ENCODE measurements at places on chromosomes 6 and 20.

DNA sequence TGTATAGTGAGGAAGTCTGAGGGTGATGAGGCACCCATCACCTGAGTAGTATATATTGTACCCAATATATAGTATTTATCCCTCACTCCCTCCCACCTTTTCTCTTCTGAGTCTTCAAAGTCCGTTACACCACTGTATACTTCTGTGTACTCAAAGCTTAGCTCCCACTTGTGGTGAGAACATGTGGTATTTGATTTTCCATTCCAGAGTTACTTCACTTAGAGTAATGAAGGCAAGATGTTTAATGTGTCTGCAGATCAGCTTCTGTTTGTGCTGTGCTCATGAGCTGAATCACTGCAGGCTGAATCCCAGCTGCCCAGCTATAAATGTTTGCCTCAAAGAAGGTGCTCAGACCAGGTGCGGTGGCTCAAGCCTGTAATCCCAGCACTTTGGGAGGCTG, 139.3 kb upstream of the FOXA2 start:
- peak; percentile 47 for DNase-seq

- no peak for DNase-seq
Observed at GRCh38 chr6:136945711-136946121, 23.6 kb downstream of the SLC35D3 start.

DNA sequence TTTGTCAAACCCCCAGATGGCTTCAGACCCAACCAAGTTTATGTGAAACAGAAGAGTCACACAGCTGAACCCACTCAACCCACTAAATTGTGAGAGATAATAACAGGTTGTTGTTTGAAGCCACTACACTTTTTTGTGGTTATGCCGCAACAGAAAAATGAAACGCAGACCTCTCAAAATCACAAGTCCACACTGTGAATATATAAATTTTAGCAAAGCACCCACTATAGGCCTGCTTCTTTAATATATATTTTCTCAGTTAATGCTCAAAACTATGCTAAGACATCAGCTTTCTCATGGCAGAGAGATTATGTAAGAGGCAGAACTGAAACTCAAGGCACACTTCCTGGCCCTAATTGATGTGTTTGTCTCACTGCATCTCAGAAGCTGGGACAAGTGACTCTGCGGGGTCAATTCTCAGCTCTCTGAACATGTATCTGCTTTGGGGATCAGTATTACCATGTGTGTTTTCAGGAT, 27.7 kb downstream of the MAP3K5 start:
- DNase-seq, result no peak

- peak; percentile 41 for DNase-seq
Observed at GRCh38 chr20:34473262-34473883, 42.8 kb upstream of the DYNLRB1 start.

GRCh38 chr20:12180107-12180661, 262.5 kb downstream of the BTBD3 start:
- DNase-seq, result no peak

GRCh38 chr6:134328792-134329191, 10.9 kb upstream of the SGK1 start:
- DNase-seq, result no peak

DNA sequence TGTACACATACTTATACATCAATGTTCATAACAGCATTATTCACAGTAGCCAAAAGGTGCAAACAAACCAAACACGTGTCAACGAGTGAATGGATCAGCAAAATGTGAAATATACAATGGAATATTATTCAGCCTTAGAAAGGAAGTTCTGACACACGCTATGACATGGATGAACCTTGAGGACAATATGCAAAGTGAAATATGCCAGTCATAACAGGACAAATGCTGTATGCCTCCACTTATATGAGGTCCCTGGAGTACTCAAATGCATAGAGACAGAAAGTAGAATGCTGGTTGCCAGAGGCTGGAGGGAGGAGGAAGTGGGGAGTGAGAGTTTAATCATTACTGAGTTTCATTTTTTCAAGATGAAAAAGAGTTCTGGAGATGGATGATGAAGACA, 37.8 kb upstream of the IGF2R start:
- DNase-seq, result no peak

GRCh38 chr6:72724545-72724944, 102.7 kb downstream of the KCNQ5 start:
- DNase-seq, result peak; percentile 24

DNA sequence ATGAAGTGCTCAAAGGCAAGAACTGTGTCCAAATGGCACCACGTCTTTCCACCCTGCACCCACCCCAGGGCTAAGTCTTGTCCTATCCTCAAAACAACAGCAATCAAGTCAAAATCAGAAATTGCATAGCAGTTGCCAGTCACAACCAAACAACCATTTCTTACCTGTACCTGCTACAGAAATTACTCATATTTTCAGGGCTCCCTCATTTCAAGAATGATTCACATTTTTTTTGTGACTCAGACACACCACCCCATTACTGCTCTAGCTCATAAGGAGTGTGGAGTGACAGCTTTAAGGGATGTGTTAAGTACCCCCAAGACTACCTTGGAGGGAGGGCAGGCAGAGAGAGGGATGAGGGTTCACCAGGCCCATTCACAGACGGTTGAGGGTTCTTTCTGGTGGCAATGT, 111.7 kb downstream of the TRERF1 start:
- peak; percentile 17 for DNase-seq

DNA sequence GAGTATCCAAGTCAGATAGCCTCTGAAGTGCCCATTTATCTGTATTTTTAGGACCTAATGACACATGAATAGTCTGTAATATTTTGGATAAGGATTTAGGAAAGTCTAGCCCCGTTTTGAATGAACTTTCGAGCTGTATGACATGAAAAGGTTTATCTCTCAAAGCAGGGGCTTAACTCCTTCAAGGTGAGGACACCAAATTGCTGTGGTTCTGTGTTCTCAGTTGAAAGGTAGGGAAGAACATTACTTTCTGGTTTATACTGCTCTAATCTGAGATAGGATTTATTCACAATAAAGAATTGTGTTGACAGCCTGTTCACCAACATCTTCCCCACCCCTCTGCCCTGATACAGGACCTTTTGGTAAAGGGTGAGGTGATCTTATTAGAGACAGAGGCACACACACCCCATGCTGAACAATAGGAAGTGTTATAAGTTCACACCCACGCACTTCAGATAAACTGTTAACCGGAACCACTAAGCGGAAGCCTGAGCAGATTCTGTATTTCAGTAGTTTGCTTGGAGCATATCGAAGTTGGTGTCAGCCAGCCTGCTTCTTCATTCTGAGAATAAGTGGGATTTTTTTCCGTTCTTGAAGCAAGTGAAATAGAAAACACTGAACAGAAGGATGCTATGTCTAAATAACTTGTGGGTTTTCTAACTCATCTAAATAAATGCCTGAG, 223.3 kb downstream of the TMEM242 start:
- no peak for DNase-seq

- no peak for DNase-seq
Observed at GRCh38 chr6:170221753-170222400, 69.0 kb downstream of the DLL1 start.

GRCh38 chr6:9224539-9224938, 789.2 kb upstream of the SLC35B3 start:
- peak; percentile 59 for DNase-seq

DNA sequence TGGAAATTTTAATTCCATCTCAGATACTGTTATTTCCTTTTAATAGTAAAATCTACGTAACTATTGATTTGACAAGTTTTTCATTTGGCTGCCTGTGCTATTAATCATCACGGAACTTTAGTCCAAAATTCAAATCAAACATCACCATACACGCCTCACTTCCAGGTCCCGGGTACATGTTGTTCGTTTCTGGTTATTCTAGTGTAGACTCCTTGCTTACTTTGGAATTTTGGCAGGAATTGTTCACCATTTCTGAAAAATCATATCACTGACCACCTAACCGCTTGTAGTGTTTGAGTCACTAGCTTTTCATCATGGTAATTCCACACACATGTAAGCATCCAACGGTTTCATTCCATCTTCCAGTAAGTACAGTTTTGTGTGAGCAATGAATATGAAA, 98.0 kb upstream of the NHSL1 start:
- no peak for DNase-seq

GRCh38 chr6:15183979-15184378, 61.9 kb upstream of the JARID2 start:
- DNase-seq, result no peak

DNA sequence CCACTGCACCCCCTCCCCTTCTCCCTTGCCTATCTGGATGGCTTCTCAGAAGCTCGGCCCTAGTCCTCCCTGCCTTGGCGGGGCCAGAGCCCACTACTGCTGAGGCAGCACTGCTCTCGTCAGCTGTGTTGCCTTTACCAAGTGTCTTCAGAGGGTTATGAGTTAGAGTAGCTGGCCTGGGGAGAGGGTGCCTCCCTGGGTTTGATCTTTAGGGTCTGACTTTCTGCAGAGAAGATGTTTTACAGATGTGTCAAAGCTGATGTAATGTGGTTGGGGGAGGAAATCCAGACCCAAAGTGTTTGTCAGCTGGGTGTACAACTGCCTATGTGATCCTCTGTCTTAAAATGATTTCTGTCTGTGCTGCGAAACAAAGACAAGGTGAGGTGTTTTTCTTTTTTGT, 30.4 kb upstream of the PI16 start:
- DNase-seq, result peak; percentile 44

- no peak for DNase-seq
Observed at GRCh38 chr20:47524015-47524784, 22.5 kb downstream of the NCOA3 start.

DNA sequence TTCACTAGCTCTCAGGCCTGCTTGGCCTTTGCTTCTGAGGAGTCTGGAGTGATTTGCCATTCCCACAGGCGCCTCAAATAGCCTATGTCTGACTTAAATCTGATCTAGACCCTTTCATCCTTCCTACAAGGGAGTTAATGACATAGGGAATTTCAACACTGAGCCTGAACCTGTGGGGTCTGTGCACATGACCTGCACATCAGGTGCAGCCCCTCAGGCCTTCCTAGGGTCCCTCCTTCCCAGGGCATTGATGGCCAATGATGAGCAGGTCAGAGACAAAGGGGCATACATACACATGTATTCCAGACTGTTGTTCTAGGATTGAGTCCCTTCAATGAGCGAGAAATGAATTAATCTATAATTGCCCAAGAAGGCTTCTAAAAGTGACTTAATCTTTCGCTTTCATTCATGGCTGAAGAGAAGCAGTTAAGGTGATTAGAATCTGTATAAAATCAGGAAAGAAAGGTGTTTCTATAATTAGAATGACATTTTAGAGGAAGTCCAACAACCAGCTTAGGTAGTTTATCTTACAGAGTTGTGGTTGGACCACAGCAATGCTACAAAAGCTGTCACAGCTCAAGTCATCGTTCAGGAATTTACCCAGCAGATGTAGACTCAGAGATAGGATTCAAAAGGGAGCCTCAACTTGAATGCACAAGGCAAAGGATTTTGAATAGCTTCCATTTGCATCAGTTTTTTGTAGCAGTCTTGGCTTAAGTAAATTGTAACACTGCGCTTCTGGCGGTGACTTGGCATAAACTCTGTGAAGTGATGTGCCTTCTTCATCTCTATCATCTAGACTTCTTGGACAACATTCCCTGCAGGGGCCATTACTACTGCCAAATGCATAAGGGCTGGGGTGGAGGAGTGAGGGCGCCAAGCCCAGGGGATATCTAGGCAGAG, 27.0 kb upstream of the TBC1D7 start:
- peak; percentile 98 for DNase-seq

DNA sequence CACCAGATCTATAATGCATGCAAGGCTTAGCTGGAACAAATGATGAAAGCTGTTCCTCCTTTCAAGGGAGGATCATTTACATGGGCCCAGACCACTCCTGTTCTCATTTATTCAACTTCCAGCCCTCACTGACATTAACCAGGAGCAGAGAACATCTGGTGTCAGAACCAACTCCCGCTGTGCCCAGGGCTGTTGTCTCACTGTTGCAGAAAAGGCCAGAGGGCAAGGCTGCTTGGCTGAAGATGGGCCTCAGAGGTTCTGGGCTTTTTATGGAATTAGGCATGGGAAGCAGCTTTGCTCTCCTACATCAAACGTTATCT, 164.2 kb downstream of the GMPR start:
- DNase-seq, result peak; percentile 51

DNA sequence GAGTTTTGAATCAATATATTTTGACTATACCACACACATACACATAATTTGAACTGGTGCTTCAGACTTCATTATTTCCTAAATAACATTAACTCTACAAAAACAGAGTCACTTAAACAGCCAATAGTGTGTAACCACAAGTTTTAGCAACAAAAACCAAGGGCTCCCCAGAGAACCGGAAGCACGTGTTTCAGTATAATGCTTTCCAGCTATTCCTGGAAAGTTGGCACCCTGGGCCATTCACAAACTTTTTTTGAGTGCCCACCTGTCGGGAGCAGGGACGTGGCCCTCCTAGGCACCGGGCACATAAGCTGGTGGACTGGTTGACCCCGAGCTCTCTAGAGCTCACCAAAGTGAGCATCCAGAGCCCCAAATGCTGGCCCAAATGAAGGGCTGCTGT, 1.9 kb upstream of the SLC35D3 start:
- no peak for DNase-seq

GRCh38 chr20:17909869-17910321, 58.7 kb downstream of the SNX5 start:
- peak; percentile 69 for DNase-seq

DNA sequence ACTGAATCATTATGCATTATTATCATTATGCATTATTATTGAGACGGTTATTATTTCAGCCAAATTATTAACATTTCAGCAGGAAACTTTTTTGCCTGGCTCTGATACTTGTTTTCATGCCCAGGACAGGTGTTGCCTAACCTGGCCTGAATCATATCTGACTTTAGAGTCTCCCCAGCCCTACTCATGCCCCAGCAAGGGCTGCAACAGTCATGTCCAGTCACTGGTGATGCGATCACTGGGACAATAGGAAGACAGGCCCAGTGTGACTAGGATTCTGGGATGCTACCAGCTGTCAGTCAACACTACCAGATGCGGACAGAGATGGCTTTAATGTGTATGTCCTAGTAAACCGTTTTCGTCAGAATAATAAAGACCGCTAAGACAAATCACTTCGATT, 285.0 kb downstream of the KHDC1L start:
- DNase-seq, result no peak

GRCh38 chr6:154622618-154623336, 110.4 kb upstream of the SCAF8 start:
- no peak for DNase-seq

GRCh38 chr20:60667641-60668040, 584.4 kb upstream of the CDH4 start:
- DNase-seq, result no peak

- no peak for DNase-seq
Observed at GRCh38 chr6:33978412-33979150, 167.3 kb downstream of the GRM4 start.

- DNase-seq, result peak; percentile 80
Observed at GRCh38 chr20:51275826-51276225, 252.9 kb upstream of the KCNG1 start.
